ENCODE measurements at places on chromosomes 3 and 15. TPM values are rescaled to one million over a fixed set of nuclear protein-coding genes. Genes with fewer than 3 reads are reported as not detected.

- no peak for DNase-seq
- no peaks in the 10 kb centered on the region for H3K36me3 ChIP-seq
- no peaks in the 10 kb centered on the region for H3K27me3 ChIP-seq
- H3K27ac ChIP-seq = no peak overlapping the region
Measured at GRCh38 chr3:153657046-153657445, 464.1 kb upstream of the ARHGEF26 start.

Gene SNTN
- not detected for total RNA-seq

DNA sequence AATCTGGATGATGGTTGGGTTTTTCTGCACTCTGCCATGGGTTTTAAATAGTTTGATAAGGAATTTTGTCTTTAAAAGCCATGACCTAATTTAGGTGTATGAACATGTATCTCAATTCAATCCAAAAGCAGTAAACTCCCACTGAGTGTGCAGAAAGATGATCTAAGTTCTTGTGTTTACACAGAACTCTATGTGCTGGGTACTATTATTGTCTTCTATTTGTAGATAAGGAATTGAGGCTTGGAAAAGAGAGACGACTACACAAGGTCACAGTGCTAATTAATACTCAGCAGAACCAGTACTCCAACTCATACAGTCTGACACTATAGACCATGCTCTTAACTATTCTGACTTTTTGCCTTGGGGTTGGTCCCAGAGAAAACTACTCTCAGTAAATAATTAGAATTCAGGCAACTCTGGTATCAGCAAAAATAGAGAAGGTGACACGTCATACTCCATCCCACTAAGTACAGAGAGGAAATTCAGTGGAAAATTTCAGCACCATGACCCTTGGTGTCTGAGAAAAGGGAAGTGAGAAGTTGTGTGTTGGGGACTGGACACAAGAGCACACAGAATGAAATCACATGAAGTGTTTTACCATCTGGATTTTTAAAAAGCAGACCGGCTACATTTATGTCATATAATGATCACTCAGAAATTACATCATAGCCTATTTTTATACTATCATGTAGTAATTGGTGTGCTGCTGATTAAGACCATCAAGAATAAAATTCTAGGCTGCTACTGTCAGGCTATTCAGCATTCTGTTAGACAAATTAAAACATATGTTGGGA, 18.3 kb upstream of the MYH15 start:
- no peak overlapping the region for H3K27ac ChIP-seq
- no peak for DNase-seq
- no peaks in the 10 kb centered on the region for H3K36me3 ChIP-seq
- H3K4me1 ChIP-seq = no peaks in the 10 kb centered on the region

Gene ATP8B4
- total RNA-seq = 3.5 TPM

DNA sequence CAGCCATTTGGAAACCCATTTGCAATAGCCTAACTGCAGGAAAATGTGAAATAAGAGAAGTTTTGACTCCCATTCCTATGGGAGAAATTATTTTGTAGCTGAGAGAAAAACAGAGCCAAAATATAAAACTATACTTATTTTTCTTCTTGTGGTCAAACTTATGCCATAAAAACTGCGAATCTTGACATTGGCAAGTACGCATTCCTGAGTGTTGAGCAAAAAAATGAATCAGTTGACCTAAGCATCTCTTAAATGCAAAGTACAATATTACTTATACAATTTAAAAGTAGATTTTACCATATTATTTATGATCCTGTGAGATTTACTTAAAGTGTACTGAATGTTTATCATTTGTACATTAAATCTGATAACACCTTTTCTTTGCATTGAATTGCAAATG, 50.1 kb upstream of the CMC1 start:
- H3K27ac ChIP-seq = no peak overlapping the region
- H3K4me3 ChIP-seq = no peak overlapping the region
- no peaks in the 10 kb centered on the region for H3K27me3 ChIP-seq
- DNase-seq = no peak
- H3K4me1 ChIP-seq = no peaks in the 10 kb centered on the region
- no peaks in the 10 kb centered on the region for H3K36me3 ChIP-seq

DNA sequence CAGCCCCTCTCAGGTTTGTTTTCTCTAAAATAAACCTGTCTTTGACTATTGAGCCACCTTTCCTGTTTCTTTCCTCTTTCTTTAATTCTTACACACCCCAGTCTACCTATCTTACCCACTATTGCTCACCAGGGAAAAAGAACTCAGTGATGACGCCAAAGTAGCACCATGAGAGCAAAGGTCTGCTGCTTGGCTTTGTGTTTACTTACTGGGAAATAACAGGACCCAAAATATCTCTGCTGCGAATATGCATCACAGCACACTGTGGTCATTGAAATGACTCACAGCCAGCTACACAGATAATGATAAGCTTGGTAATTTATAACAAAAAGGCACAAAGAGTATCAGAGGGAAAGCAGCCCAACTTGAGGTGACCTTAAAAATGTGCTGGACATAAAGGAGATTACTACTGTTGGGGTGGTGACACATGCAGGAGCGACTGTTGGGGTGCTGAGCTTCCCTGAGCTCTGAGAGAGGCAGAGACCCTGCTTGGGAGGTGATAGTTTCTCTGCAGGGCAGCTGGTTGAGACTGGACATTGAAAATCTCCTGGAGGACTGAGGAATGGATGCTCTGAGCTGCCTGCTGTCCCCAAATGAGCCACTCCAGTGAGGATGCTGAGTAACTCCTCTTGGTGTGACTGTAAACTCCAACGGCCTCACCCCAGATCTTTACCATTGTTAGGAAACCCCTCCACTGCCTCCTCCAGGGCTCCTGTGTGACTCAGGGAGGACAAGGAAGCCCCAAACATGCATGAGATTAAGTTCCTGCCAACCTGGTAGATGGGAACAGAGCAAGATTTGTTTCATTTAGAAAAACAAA, 14.5 kb downstream of the EFCAB12 start:
- no peak overlapping the region for H3K4me3 ChIP-seq
- H3K27me3 ChIP-seq = no peaks in the 10 kb centered on the region
- no peaks in the 10 kb centered on the region for H3K4me1 ChIP-seq
- no peak overlapping the region for H3K27ac ChIP-seq

DNA sequence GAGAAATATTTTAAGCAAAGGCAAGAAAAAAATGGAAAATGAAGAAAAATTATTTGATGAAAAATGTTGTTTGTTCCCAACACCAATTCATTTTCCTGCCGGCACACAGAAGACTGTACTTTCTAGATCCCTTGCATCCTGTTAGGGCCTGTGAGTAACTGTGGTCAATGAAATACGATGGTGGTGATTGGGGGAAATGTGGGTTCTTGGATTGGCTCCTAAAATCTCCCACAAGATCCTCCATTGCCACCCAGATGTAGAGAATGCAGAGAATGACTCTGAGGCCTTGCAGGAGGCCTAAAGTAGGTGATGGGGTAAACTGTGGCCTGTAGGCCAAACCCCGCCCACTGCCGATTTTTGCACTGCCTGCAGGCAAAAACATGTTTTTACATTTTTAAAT, 46.3 kb upstream of the C3orf70 start:
- no peak for DNase-seq
- H3K4me3 ChIP-seq = no peak overlapping the region
- H3K27me3 ChIP-seq = no peaks in the 10 kb centered on the region
- no peaks in the 10 kb centered on the region for H3K36me3 ChIP-seq
- H3K27ac ChIP-seq = no peak overlapping the region

DNA sequence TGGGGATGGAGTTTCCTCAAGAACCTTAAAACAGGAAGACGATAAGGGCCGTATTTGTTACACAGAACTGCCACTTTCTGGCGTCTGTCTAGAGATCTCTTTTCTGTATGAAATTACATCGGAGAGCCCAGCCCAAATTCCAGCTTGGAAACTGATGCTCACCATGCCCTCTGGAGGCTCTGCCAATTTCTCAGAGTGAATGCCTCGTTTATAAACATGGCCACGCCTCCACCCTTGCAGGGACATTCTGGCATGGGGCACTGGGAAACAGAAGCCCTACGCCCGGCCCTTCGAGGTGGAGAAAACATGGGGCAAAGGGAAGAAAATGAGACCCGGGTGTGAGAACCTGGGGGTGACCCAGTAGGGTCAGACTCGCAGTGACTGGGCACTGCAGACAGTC, 53.4 kb upstream of the SEC13 start:
- no peaks in the 10 kb centered on the region for H3K27me3 ChIP-seq
- no peak overlapping the region for H3K27ac ChIP-seq
- peaks cover 9% of the 10 kb centered on the region for H3K4me1 ChIP-seq
- H3K36me3 ChIP-seq = no peaks in the 10 kb centered on the region
- no peak overlapping the region for H3K4me3 ChIP-seq
- no peak for DNase-seq

GRCh38 chr3:105584003-105584790, 217.5 kb downstream of the ALCAM start:
- H3K4me3 ChIP-seq = no peak overlapping the region
- DNase-seq = no peak
- H3K36me3 ChIP-seq = no peaks in the 10 kb centered on the region
- no peak overlapping the region for H3K27ac ChIP-seq
- no peaks in the 10 kb centered on the region for H3K4me1 ChIP-seq

DNA sequence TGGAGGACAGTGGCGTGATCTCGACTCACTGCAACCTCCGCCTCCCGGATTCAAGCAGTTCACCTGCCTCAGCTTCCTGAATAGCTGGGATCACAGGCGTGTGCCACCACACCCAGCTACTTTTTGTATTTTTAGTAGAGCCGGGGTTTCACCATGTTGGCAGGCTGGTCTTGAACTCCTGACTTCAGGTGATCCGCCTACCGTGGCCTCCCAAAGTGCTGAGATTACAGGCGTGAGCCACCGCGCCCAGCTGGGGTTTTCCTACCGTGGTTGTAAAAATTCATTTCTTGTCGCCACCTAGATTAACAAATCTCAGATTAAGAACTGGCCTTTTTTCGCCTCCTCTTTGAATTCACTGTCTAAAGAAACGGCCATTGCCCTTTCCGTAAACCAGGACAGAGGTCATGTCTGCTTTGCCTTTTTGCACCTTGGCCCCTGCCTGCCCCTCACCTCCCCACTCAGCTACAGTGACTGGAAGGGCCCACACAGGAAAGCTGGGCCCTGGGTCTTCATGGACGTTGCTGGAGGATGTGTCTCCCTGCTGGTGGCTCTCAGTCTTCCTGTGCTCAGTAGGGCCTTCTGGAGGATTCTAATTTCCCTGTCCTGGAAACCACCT, 17.2 kb downstream of the ZNF710 start:
- H3K4me1 ChIP-seq = peaks cover 50% of the 10 kb centered on the region
- DNase-seq = no peak
- H3K27ac ChIP-seq = no peak overlapping the region
- H3K36me3 ChIP-seq = peaks cover 3% of the 10 kb centered on the region

Measured in thymus (tissue), 14 donors.